ENCODE measurements at places on chromosomes 11 and 22. TPM values are rescaled to one million over a fixed set of nuclear protein-coding genes. Genes with fewer than 3 reads are reported as not detected.

The IGLL1 gene
- not detected for total RNA-seq

The RFPL1 gene
- total RNA-seq, result not detected

The EIF1AD gene
- total RNA-seq, result 42.8 TPM

The IFITM10 gene
- total RNA-seq, result 1.6 TPM

The MIOX gene
- total RNA-seq, result not detected

The C11orf65 gene
- total RNA-seq, result 0.36 TPM

The MFRP gene
- not detected for total RNA-seq

The EXT2 gene
- 61.3 TPM for total RNA-seq

The MAJIN gene
- total RNA-seq, result not detected

The CDKN1C gene
- total RNA-seq, result 2.6 TPM

The MMP1 gene
- total RNA-seq, result 1.1 TPM

The BLID gene
- not detected for total RNA-seq

The CHST1 gene
- 1.4 TPM for total RNA-seq

The KCTD17 gene
- total RNA-seq, result 26.7 TPM

The OR10V1 gene
- total RNA-seq, result not detected

The GGTLC2 gene
- not detected for total RNA-seq

The RIMBP3B gene
- total RNA-seq, result 0.67 TPM

The ZNF280A gene
- 3.0 TPM for total RNA-seq

The GAL gene
- 11.6 TPM for total RNA-seq

The POU2AF1 gene
- total RNA-seq, result not detected

The OR8A1 gene
- not detected for total RNA-seq

The LRRC10B gene
- 0.11 TPM for total RNA-seq

The C22orf23 gene
- not detected for total RNA-seq

The OR51A2 gene
- not detected for total RNA-seq

The RTN4R gene
- total RNA-seq, result 10.0 TPM

The C11orf42 gene
- total RNA-seq, result not detected

The TSSK2 gene
- total RNA-seq, result not detected

The JAML gene
- not detected for total RNA-seq

The CBY1 gene
- total RNA-seq, result 16.4 TPM

The OMP gene
- not detected for total RNA-seq

The CNGA4 gene
- not detected for total RNA-seq

The MAP6 gene
- 1.9 TPM for total RNA-seq

The VSIG2 gene
- not detected for total RNA-seq

The RASGRP2 gene
- total RNA-seq, result 0.88 TPM

The RTN4RL2 gene
- total RNA-seq, result 99.8 TPM

The B4GALNT4 gene
- total RNA-seq, result 13.3 TPM

The CNIH2 gene
- 0.88 TPM for total RNA-seq

The PNPLA3 gene
- 1.5 TPM for total RNA-seq

The CD82 gene
- 7.0 TPM for total RNA-seq

The TMEM151A gene
- total RNA-seq, result 4.3 TPM

The ZP1 gene
- total RNA-seq, result 0.38 TPM

The DMC1 gene
- total RNA-seq, result 5.4 TPM

Data from A549 treated with ZK216348 at 1 μM for 4 hours (cell line).